MCF 10A (cell line): ENCODE measurements at places on chromosomes 4 and X.

DNA sequence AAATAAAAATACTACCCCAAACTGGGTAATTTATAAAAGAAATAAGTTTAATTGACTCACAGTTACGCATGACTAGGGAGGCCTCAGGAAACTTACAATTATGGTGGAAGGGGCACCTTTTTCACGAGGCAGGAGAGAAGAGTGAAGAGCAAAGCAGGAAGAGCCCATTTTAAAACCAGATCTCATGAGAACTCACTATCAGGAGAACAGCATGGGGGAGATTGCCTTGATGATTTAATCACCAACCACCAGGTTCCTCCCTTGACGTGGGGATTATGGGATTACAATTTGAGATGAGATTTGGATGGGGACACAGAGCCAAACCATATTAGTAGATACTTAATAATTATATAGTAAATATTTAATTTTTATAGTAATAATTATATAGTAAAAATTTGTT lies 10.1 kb downstream of the CISD2 start:
- DNase-seq: no peak

GRCh38 chrX:1542994-1543725 lies 6.2 kb upstream of the P2RY8 start:
- no peak for DNase-seq

- no peak for DNase-seq
Measured at GRCh38 chr4:16750882-16751642, 147.4 kb downstream of the LDB2 start.

DNA sequence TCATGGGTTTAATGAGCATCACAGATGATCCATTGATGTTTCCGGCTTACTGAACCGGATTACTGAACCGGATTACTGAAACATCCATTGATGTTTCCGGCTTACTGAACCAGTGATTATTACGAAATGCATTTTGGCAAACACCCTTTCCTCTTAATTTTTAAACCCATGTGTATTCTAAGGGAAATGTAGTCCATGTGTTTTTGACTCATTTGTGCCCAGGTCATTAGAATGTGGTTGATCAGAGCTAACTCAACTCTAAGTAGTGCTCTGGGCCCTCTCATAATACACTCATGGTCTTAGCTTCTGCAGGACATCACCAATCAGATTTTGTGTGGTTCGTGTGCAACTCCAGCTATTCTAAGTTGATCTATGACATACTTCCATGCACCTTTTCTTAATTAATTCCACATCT lies 141.6 kb downstream of the SPATA18 start:
- DNase-seq: peak; percentile 18

GRCh38 chr4:88779431-88779830 lies 81.8 kb upstream of the NAP1L5 start:
- DNase-seq: no peak

DNA sequence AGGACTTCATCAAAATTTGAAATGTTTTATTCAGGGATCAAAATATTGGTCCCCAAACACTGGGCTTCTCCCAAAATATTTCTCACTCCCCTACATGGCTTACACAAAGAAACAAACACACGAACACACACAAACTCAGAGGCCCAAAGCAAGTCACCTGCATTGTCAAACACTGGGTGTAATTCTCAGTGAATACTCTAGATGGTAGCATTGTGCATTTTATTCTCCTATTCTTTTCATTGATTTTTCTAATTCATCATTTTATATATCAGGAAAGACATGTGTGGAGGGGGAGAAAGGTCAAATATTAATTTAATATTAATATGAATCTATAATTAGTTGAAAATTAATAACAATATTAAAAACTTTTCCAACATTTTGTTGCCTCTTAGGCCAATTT lies 72.3 kb upstream of the TNMD start:
- DNase-seq: peak; percentile 38

GRCh38 chrX:65600106-65600505 lies 65.5 kb upstream of the LAS1L start:
- DNase-seq: no peak

GRCh38 chr4:8207314-8207713 lies 8.2 kb downstream of the SH3TC1 start:
- DNase-seq: no peak

GRCh38 chrX:121258545-121258944 lies 211.1 kb downstream of the GLUD2 start:
- DNase-seq: no peak

DNA sequence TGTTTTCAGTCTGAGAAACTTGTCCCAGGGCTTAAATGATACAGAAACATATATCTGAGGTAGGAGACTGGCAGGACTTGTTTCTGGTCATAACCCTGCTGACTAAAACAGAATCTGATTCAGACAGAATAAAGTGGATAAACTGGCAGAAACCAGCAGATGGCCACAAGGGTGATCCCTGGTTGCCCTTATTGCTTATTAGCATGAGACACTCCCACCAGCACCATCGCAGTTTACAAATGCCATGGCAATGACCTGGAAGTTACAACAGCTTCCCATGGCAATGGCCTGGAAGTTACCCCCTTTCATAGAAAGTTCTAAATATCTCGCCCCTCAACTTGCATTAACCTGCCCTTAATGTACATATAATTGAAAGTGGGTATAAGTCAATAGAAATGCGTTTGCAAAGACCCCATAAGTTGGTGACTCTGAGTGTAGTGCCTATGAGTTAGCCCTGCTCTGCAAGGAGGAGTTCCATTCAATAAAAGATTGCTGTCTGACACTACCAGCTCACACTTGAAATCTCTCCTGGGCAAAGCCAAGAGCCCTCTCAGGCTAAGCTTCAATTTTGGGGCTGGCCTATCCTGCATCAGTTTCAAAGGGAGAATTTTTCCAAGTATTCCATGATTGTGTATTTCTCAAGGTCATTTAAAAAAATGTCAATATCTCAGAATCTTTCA lies 52.9 kb upstream of the PAGE5 start:
- peak; percentile 5 for DNase-seq

DNA sequence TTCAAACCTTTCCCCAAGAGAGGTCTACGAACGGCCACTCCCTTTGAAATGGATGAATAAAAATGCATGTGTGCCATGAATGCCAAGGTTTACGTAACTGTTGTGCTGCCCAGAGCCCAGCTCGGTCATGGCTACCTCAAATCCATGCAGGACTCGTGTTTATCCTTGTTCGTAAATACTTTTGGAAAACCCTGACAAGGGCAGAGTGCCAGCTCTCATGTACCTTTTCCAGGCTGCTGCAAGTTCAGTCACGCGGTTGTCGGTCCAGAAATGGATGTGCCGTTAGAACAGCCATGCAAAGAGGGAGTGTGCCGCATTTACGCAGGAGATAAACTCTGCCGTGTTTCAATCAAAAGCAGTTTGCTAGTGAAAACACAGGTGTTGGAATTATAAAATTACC lies 123.4 kb downstream of the AMELX start:
- DNase-seq: peak; percentile 55

- peak; percentile 52 for DNase-seq
Measured at GRCh38 chr4:26860922-26861433, 337 bp downstream of the STIM2 start.

DNA sequence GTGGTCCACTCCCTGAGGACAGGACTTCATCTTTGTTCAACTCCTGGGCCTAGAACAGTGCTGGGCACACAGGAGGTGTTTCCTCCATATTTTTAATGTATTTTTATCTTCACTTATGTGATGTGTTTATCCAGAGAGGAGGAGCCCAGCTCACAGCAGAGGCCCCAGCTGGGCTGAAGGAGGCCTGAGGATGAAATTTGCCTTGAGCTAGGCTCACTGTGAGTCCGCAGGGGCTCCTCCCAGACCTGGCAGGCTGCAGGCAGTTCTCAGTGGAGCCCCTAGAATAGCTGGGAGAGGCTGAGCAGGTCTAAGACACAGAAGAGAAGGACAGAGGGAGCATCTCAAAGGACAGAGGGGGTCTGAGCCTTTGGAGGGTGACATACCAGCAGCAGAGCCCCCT lies 26.8 kb downstream of the C4orf50 start:
- DNase-seq: no peak

GRCh38 chr4:128601991-128602695 lies 207.4 kb upstream of the JADE1 start:
- DNase-seq: peak; percentile 29

DNA sequence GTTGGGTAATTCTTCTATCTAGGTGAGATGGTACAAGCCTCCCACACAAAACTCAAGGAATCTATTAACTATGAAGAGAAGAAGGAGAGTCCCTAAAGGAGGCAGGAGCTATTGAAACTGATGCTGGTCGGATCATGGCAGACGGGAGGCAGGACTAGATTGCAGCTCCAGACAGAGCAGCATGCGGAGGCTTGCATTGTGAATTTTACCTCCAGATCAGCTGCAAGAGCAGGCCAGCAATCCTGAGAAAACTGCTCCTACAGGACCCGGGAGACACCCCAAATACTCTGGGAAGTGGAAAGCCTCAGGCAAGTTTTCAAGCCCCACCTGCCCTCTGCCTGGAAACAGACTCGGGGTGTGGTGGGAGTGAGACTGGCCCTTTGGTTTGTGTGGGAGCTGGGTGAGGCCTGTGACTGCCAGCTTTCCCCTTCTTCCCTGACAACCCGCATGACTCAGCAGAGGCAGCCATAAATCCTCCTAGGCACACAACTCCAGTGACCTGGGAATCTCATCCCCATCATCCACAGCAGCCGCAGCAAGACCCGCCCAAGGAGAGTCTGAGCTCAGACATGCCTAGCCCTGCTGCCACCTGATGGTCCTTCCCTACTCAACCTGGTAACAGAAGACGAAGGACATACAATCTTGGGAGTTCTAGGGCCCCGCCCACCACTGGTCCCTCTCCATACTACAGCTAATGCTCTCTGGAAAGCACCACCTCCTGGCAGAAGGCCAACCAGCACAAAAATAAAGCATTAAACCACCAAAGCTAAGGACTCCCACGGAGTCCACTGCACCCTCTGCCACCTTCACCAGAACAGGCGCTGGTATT lies 30.9 kb downstream of the GATB start:
- DNase-seq: peak; percentile 72

- no peak for DNase-seq
Measured at GRCh38 chrX:2984342-2984741, 22.0 kb upstream of the ARSH start.

GRCh38 chr4:7060346-7061150 lies 7.3 kb downstream of the GRPEL1 start:
- DNase-seq: no peak

- no peak for DNase-seq
Measured at GRCh38 chr4:7169134-7169533, 23.2 kb upstream of the SORCS2 start.

- DNase-seq: no peak
Measured at GRCh38 chrX:69089203-69089602, 76.0 kb downstream of the PJA1 start.

DNA sequence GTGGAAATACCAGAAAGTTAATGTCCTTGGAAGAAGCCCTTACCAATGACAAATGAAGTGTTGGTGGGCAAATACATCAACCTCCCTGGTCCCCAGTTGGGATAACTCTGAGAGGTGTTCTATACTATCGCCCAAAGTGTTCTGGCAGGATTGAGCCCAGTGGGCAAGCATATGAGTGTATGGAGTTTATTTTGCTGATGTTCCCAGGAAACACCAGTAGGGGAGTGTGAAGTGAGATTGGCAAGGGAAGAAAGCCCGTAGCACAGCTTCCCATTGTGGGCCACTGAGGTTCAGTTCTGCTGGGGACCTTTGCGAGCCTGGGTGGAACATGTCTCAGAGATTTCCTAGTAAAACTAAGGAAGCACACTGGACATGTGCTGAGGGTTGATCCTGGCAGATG lies 65.1 kb downstream of the ARHGAP6 start:
- no peak for DNase-seq

GRCh38 chrX:74369666-74370065 lies 51.6 kb upstream of the SLC16A2 start:
- DNase-seq: no peak

GRCh38 chr4:150244600-150244999 lies 166.4 kb downstream of the DCLK2 start:
- peak; percentile 52 for DNase-seq

DNA sequence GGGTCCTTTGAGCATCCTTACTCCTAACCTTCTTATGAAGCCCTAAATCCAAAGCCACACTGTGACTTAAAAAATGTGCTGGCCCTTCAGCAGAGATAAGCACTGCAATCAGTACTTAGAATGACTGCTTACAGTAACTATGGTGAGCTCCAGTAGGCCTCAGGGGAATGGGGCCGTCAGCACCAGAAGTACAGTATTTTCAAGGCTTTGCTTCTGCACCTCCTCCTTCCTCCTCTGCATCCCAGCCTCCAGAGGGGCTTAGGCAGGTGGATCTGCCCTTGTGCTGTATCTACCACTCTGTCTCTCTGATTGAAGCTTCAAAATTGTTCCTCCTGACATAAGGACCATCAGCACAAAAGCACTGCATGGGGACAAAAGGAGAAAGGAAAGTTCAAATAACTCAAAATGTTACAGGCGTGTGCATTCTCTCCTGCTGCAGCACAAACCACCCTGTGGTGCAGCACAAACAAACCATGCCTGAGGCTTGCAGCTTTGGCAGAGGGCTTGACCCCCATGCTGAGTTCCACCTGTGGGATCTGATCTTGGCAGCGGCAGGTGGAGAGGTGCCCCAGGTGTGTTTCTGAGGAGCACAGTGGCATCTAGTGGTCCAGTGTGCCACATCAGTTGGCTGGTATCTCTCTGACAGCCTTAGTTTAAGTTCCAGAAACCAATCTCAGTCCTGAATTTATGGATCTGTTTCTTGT lies 164.7 kb downstream of the SOWAHB start:
- DNase-seq: peak; percentile 61

GRCh38 chr4:183788308-183788905 lies 116.7 kb upstream of the STOX2 start:
- no peak for DNase-seq

DNA sequence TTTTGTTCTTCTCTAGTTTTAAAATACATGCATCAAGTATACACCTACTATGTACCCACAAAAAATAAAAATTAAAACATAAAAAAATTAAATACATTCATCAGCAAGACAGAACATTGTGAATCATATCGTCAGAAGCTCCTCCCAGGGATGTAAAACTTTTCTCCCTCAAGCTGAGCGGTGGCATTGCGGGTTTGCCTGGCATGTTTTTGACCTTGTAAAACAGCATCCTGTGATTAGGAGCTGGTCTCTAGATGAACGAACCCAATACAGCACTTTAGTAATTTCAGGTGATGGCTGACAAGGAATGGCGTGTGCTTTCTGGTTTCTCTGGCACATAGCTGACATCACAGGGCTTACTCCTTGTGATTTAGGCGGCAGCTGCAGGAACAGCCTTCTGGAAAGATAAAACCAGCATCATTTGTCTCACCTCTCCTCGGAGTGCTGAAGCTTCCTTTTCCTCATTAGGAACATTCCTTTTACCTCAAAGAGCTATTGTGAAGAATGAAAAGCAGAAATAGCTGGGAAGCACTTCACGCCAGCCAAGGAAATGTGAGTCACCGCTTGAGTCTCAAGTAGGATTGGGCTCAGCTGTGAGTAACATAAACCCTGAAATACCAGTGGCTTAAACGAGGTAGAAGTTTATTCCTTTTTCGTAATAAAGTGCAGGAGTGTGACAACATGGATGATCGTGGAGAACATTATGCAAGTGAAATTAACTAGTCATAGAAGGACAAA lies 44.3 kb downstream of the NYX start:
- peak; percentile 89 for DNase-seq

GRCh38 chrX:30627818-30628652 lies 25.2 kb upstream of the GK start:
- DNase-seq: peak; percentile 42

- no peak for DNase-seq
Measured at GRCh38 chr4:84493092-84493850, 5.8 kb downstream of the NKX6-1 start.
